ENCODE measurements at places on chromosomes 12 and 14.

DNA sequence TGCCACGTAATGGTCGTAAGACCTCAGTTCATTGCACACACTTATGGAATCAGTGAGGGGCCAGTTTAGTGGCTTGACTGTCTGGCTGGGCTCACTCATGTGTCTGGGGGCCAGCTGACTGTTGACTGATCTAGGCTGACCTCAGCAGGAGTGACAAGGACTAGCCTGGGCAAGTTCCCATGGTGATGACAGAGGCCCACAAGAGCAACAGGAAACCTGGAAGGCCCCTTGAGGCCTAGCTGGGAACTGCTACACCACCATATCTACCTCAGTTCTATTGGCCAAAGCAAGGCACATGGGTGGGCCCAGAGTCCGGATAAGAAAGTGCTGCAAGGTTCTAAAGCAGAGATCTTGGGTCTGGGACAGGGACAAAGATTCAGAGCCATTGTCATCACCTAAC, 21.3 kb upstream of the RFLNA start:
- no peak overlapping the region for H3K4me3 ChIP-seq
- H3K4me1 ChIP-seq: no peaks in the 10 kb centered on the region
- H3K27ac ChIP-seq: no peak overlapping the region
- H3K27me3 ChIP-seq: no peaks in the 10 kb centered on the region
- peak; percentile 44 for DNase-seq

DNA sequence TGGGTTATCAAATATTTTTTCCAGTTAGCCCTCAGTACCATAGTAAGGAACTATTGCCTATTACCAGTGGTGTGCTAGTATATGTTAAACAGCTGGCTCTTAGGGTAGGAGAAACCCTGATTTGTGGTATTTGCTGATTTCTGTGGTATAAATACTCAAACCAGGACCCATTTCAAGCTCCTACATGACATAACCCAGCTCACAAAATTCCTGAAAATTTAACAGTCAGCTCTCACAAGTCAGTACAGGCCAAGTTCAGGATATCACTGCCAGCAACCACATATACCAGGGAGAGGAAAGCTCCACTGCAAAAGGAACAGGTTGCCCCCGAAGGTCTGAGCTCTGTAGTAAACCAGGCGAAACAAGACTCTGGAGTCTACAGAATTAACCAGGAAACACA, 315.3 kb downstream of the NOVA1 start:
- no peak overlapping the region for H3K4me3 ChIP-seq
- H3K27ac ChIP-seq: no peak overlapping the region
- H3K4me1 ChIP-seq: peaks cover 3% of the 10 kb centered on the region
- no peak for DNase-seq

DNA sequence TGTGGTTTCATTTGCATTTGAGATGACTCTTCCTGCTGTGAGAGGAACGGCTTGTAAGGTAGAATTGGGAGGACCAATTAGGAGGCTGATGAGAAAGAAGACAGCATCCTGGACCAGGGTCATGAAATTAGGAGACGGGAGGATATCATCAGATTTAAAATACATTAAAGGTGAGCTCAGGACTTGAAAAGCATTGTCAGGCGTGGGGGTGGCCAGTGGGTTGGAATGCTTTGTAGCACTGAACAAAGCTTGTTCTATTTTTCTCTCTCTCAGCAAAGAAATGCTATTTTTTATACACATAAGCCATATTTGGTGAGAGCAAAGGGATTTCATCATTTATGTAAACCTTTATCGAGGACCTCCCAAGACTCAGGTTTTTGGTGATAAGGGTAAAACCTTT, 157.5 kb downstream of the TMEM132D start:
- H3K36me3 ChIP-seq: no peaks in the 10 kb centered on the region
- no peak overlapping the region for H3K27ac ChIP-seq
- no peak overlapping the region for H3K4me3 ChIP-seq
- no peak for DNase-seq
- no peaks in the 10 kb centered on the region for H3K4me1 ChIP-seq
- no peaks in the 10 kb centered on the region for H3K27me3 ChIP-seq

DNA sequence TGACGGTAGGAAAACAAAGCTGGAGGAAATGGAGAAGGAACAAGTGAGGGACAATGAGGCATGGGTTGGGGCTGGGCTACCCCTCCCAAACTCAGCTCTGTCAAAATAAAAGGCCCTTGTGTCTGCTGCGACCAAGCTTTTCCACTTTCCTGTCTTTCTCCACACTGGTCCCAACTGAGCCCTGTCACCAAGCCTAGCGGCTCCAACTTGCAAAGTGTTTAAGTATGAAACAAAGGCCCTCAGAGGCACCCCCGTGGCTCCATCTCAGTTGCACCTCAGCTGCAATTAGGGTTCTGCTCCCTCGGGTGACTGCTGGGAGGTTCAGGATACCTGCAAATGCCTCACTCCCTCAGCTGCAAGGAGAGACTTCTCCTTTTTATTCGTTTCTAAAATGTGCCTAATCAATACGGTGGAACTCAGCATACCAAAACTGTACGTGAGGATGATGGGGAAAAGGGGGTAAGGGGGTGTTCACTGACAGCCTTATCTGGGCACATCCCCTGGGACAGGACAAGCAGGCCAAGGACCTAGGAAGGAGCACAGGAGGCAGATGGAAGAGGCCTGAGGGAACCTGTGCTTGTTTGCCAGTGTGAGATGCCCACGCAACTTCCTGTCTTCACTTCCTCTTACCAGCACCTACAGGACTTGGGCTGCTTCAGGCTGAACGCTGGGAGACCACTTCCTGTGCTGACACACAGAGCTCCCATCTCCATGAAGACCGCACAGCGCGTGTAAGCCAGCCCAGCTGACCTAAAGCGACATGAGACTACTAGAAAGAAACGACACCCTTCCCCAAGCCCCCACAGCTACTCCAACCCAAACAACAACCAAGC, 8.9 kb downstream of the VAMP1 start:
- no peak overlapping the region for H3K4me3 ChIP-seq
- no peak for DNase-seq
- no peak overlapping the region for H3K27ac ChIP-seq
- peaks cover 30% of the 10 kb centered on the region for H3K36me3 ChIP-seq
- H3K27me3 ChIP-seq: no peaks in the 10 kb centered on the region

DNA sequence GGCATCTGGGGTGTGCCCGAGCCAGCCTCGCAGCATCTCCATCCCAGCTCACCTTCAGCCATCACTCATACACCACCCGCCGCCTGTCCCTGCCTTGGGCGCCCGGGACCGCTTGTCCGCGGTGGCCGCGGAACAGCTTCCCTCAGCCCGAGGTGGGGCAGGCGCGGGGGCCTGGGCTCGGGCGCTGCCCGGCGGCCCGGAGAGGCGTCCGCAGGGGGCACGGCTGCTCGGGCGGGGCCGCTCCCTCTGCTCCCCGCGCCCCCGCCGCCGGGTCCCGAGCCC, 430 bp downstream of the SLC41A2 start:
- H3K4me3 ChIP-seq: peak overlapping the region; percentile 73
- H3K27ac ChIP-seq: no peak overlapping the region
- no peaks in the 10 kb centered on the region for H3K4me1 ChIP-seq
- no peak for DNase-seq
- peaks cover 16% of the 10 kb centered on the region for H3K27me3 ChIP-seq
- no peaks in the 10 kb centered on the region for H3K36me3 ChIP-seq

DNA sequence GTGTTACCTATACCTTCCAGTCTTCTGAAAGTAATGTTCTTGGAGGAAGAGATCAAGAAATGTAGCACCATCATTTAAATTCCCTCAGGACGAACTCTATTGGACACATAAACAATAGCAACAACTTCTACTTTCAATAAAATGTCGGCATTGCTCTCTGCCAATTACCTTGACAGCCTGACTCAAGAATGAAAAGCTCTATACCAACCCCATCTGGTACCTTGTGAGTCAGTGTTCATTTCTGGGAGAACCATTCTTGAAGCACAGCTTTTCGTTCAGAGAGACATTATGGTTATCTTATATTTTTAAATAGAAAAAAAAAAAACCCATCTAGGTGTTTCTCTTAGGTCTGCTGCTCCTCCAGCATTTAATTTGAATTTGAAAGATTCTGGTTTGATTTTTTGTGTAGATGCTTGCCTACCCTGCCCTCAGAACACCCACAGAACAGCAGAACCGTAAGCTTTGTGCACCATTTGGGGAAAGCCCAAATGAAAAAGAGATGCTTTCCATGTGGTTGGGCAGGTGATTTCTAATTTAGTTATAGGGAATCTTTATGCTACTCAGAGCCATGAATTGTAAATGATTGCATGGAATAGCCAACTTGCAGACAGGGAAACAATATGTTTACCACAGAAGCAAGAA, 156.0 kb downstream of the SAMD4A start:
- no peak overlapping the region for H3K27ac ChIP-seq
- H3K27me3 ChIP-seq: no peaks in the 10 kb centered on the region
- no peak overlapping the region for H3K4me3 ChIP-seq
- no peaks in the 10 kb centered on the region for H3K36me3 ChIP-seq
- no peaks in the 10 kb centered on the region for H3K4me1 ChIP-seq

DNA sequence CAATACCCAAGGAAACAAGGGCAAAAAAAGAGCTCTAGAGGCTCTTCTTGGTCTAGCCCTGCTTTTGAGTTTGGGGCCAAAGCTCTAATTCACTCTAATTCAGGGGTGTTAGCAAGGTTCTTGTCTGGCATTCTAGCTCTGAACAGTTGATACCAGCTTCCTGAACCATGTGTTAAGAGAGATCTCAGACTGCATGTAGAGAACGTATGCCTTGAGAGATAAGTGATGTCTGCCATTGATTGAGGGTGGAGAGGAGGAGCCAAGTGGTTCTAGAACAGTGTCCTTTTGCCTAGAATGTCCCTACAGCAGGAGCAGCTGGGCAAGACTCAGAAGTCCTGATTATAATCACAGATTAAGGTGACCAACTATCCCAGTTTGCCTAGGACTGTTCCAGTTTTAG, 18.2 kb upstream of the POC1B start:
- H3K4me3 ChIP-seq: no peak overlapping the region
- H3K36me3 ChIP-seq: no peaks in the 10 kb centered on the region
- H3K27me3 ChIP-seq: no peaks in the 10 kb centered on the region
- no peaks in the 10 kb centered on the region for H3K4me1 ChIP-seq

GRCh38 chr14:100882991-100883788, 20.3 kb downstream of the RTL1 start:
- no peaks in the 10 kb centered on the region for H3K4me1 ChIP-seq
- no peaks in the 10 kb centered on the region for H3K36me3 ChIP-seq
- H3K4me3 ChIP-seq: no peak overlapping the region
- H3K27me3 ChIP-seq: no peaks in the 10 kb centered on the region
- DNase-seq: no peak
- H3K27ac ChIP-seq: no peak overlapping the region

DNA sequence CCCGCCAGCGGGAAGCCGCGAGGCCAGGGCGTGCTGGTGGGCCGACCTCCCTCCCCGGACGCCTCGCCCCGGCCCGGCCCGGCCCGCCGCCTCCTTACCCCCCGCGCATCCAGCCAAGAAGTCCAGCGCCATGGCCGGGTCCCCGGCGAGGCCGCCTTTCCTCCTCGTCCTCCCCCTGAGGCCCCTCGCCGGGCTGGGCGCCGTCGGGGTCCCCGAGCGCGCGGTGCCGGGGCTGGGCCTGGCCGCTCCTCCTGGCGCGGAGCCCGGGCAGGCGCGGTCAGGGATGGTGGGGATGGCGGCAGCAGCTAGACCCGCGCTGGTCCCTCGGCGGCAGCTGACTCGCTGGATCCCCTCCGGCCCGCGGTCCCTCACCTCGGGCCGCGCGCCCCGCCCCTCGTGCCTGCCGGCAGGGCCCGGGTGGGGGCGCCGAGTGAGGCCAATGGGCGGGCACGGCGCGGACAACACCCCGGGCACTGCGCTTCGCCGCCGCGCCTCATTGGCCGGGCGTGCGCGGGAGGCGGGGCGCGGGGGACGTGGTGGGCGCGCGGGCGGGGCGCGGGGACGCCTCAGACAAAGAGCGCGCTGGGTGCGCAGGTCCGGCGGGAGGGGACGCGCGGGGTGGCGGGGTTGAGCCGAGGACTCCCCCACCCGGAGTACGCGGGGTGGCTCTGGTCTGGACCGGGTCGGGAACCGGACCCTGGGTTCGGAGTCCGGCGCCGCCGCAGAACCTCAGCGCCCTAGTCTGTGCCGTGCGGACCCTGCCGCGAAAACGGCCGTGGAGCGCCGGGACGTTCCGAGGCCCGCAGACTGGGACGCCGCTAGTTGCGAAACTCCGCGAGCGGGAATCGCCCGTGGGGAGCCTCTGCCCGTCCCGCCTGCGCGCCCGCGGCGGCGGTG, at the start of gene SLC25A29:
Gene SLC25A29, minus strand, starts transcription at position 344 of the 897 bp plus-strand sequence. Its CDS starts 212 bp downstream, at position 132.
- H3K27ac ChIP-seq: peak within 1 kb of the TSS; percentile 74

- no peak overlapping the region for H3K27ac ChIP-seq
- no peak for DNase-seq
- H3K4me1 ChIP-seq: no peaks in the 10 kb centered on the region
- no peaks in the 10 kb centered on the region for H3K36me3 ChIP-seq
- no peaks in the 10 kb centered on the region for H3K27me3 ChIP-seq
- H3K4me3 ChIP-seq: no peak overlapping the region
Measured at GRCh38 chr14:48842785-48843184, 743.4 kb downstream of the RPS29 start.

GRCh38 chr14:21768875-21769257, 95.2 kb upstream of the OR4E1 start:
- no peaks in the 10 kb centered on the region for H3K4me1 ChIP-seq
- DNase-seq: no peak
- H3K36me3 ChIP-seq: no peaks in the 10 kb centered on the region
- H3K27me3 ChIP-seq: no peaks in the 10 kb centered on the region

GRCh38 chr14:101823511-101824120, 62.1 kb downstream of the PPP2R5C start:
- DNase-seq: no peak
- H3K4me1 ChIP-seq: no peaks in the 10 kb centered on the region
- no peaks in the 10 kb centered on the region for H3K36me3 ChIP-seq
- H3K27ac ChIP-seq: no peak overlapping the region

DNA sequence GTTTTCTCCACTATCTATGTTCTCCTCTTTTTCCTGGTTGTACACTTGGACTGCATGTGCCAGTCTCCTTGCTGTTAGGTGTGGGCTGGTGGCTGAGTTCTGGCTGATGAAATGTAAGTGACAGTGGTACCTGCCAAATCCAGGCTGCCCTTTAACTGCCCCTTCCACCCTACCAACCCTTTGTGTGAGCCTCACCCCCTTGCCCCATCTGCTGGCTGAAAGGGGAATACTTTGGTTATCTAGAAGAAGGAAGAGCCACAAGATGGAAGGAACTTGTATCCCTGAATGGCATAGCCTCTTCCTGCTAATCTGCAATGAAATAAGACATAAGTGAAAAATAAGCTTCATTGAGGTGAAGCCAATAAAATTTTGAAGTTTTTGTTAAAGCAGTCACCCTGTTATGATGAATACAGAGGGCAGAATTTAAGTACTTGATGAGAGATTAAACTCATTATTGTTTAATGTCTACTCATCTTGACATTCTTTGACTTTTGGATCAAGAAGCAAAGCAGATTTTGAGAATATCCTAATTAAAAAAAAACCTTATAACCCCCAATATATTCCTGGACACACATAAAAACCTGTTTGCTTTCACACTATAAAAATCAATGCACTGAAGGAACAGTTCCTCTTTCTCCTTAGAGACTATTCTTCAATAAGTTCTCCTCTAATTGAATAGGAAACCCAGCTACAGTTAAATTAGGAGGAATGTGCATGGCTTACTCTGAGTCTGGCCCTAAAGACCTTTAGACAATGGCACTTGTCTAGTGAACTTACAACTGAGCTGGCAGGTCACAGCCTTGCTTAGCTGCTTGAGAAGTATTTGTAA, 262.6 kb upstream of the BTG1 start:
- H3K4me1 ChIP-seq: 0 out of 2 replicates have a peak, but pooled peaks cover 2% of the 10 kb centered on the region
- H3K36me3 ChIP-seq: no peaks in the 10 kb centered on the region
- no peak overlapping the region for H3K27ac ChIP-seq
- DNase-seq: peak; percentile 23
- no peaks in the 10 kb centered on the region for H3K27me3 ChIP-seq

- H3K27me3 ChIP-seq: no peaks in the 10 kb centered on the region
- H3K4me3 ChIP-seq: no peak overlapping the region
- H3K36me3 ChIP-seq: no peaks in the 10 kb centered on the region
- DNase-seq: no peak
Measured at GRCh38 chr12:68422956-68423574, 90.9 kb upstream of the MDM1 start.

All from H1 (cell line).